ENCODE measurements at places on chromosomes 7 and 10. TPM values are rescaled to one million over a fixed set of nuclear protein-coding genes. Genes with fewer than 3 reads are reported as not detected.

DNA sequence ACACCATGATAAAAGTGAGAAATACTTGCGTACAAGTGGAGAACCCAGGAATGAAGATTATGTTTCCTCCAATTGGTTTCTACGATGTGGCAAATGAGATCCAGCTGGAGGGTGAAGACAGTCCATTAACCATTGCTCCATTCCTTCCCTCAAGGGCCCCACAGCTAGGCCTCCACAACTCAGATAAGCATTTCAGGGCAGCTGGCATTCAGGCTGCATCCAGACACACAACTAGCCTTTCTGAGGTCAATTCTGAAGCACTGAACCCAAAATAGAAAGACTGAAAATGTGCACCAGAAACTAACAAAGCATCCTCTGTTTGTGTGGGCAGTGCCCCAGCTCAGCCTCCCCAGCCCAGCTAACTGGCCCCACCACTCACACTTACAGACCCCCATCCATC, 94.8 kb downstream of the GSAP start:
- no peak for DNase-seq
- no peak overlapping the region for H3K4me3 ChIP-seq
- H3K27ac ChIP-seq: no peak overlapping the region
- peaks cover 11% of the 10 kb centered on the region for H3K36me3 ChIP-seq
- H3K27me3 ChIP-seq: no peaks in the 10 kb centered on the region

GRCh38 chr7:3087243-3087755, 43.6 kb upstream of the CARD11 start:
- no peak overlapping the region for H3K27ac ChIP-seq
- no peak overlapping the region for H3K4me3 ChIP-seq

SLC25A28 gene
- 15.3 TPM for total RNA-seq

DNA sequence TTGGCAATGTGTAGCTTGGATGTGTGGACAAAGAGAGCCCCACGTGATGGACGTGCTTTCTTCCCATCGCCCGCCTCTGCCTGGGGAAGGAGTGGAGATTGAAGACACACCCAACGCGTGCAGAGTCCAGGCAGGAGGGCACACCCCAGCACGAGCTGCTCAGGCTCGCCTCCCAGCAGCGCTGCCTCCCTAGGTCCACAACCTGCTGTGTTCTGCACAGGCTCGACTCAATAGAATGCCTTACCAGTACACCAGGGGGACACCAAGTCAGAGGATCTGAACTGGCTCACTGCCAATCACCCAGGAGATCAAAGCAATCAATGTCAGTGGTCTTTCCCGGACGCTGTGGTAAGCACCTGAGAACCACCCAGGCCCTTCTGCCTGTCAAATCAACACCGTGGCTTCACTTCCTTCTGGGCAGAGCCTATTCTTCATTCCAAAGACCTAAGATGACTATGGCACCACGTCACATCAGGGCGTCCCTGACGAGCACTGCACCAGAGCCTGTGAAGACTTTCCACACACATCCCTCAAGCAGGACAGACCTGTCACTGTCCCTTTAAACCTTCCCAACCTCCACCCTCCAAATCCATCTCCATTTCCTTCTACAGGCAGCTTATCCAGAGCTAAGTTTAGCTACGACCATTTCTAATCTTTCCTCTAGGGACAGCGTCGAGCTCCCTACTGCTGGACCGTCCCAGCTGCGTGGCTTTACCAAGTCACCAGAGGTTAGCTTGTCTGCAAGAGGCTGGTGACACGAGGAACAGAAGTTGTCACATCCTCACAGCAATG, 72.3 kb downstream of the AMZ1 start:
- H3K27ac ChIP-seq: peak overlapping the region; percentile 54
- no peaks in the 10 kb centered on the region for H3K27me3 ChIP-seq
- H3K36me3 ChIP-seq: no peaks in the 10 kb centered on the region
- DNase-seq: no peak
- H3K4me3 ChIP-seq: no peak overlapping the region

FERD3L gene
- total RNA-seq: not detected

MRLN gene
- not detected for total RNA-seq

DNA sequence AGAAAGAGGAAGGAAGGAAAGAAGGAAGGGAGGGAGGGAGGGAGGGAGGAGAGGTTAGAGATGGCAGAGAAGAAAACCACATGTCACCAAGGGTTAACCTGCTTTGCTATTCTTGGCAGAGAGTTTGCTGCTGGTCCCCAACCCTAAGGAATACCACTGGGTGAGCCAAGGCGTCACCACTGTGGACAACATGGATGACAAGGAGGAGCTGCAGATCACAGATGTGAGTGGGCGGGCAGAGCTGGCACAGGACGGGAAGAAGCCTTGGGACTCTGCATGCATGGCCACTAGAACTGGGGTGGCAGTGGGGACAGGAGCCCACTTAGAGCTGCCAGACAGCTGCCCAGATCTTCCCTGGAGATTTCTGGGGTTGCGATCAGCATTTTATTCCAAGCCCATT, 17.2 kb upstream of the MYH16 start:
- no peak overlapping the region for H3K4me3 ChIP-seq
- H3K4me1 ChIP-seq: no peaks in the 10 kb centered on the region
- no peaks in the 10 kb centered on the region for H3K27me3 ChIP-seq
- no peak for DNase-seq

DNA sequence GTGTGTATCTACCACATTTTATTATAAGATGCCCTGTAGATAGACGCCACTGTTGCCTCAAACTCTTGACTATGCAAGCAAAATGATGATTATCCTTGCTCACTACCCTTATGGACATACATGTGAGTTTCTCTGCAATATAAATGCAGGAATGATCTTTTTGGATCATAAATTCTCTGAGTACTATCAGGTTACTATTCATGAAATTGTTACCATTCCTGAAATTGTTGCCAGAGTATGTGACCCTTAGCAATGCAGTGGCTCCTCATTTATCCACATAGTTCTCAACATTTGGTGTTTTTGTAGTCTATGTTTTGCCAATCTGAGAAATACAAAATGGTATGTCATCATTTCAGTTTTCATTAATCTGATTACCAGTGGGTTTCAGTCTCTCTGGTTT, 166.2 kb upstream of the FAM3C start:
- DNase-seq: no peak
- H3K27me3 ChIP-seq: no peaks in the 10 kb centered on the region
- H3K36me3 ChIP-seq: no peaks in the 10 kb centered on the region

Data from liver (tissue), 10 donors.